ENCODE measurements at places on chromosomes 12 and 14.

- no peak for DNase-seq
Measured at GRCh38 chr12:9699898-9700605, 30.5 kb downstream of the CLEC2D start.

GRCh38 chr12:15842108-15842507 lies 40.1 kb upstream of the STRAP start:
- DNase-seq = no peak

DNA sequence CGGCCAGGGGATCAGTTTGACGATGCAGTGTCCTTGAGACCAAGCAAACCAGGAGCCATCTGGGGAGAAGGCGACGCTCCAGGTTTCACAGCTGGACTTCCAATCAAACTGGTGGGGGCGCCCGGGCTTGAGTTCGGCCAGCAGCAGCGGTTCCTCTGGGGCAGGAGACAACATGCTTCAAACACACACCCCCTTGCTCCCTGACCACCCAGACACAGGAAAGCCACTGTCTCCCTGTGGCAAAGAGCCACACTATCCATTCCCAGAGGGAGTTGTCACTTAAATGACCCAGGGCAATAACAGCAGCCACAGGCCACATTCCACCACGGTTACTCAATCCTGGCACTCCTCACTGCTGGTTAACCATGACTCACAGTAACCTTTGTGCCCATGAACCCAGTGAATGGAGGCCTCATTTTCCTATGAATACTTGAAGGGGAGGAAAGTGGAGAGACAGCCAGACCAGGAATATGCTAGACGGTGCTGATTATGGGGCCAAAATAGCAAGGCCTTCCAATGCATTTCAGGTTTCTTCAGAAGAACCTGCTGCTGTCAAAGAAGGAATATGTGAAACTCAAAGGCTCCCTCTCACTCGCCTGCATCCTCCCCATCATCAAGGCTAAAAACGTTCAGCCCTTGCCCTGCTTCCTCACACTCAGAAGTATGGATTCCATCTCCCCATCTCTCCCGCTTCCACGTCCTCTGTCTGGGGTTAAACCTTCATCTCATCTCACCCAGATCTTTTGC lies 8.5 kb downstream of the WSB2 start:
- no peak for DNase-seq

- DNase-seq = no peak
Measured at GRCh38 chr12:127150956-127151355, 1116.0 kb upstream of the TMEM132C start.

- DNase-seq = no peak
Measured at GRCh38 chr12:87929346-87929745, 99.9 kb downstream of the C12orf50 start.

DNA sequence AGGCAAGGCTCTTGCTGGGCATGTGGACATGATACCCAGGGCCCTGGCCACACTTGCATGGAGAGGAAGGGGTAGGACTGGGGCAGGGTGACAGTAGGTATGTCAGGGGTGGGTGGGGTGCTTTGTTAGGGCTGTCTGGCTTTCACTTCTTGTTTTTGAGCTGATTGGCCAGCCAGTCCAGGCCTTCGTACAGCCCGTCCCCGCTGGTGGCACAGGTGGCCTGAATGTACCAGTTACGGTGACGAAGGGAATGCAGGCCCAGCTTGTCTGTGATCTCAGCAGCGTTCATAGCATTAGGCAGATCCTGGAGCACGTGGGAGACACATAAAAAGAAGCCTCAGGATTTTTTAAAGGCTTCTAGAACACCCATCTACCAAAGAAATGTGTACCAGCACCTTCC lies 13.5 kb upstream of the FKBP11 start:
- DNase-seq = no peak

DNA sequence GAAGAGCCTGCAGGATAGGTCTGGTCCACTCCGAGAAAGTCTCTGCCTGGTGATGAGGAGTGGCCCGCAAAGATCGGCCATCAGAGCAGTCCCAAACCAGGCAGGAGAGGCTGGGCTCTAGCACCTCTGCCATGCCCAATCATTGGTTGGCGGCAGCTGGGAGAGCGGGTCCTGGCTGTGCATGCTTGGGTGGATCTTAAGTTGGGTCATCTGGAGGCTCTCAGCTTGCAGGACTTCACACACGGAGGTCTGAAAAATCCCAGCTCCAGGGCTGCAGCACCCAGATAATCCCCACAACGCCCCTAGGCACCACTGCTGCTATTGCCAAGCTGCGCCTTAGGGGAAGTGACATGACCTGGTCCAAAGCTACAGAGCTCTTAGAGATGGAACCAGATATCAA lies 766.7 kb upstream of the TBX3 start:
- DNase-seq = no peak

DNA sequence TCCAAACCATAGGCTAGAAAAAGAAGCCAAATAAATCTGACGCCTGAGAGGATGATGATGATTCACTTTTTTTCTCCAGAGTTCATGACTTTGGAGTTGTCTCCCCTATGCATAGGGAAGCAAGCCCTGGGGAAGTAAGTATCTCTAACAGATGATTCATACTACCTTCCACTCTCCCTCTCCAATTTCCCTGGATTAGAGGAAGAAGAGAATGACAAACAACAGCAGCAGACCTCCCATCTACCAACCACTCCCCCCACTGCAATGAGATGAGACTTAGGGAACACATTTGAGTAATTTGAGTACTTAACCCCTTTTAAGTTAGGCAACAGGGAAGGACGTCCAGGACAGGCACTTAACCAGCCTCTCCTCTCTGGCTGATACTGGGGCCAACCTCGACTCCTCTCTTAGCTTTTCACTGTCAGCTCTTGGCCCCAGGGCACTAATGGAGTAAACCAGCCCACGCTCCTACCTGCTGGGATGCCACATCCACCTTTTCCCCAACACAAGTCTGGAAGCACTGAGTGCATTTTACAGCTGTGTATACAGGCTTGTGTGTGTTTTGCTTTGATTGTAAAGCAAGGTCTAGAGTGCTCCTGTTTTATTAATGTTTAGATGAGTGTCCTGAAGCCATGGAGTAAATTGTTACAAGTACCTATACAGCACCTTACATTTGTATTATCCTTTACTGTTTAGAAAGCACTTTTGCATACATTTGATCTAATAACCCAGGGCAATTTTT lies 180.7 kb downstream of the PHLDA1 start:
- DNase-seq = no peak

- DNase-seq = no peak
Measured at GRCh38 chr14:76514213-76514998, 138.5 kb downstream of the ESRRB start.

GRCh38 chr12:125412506-125412905 lies 347.3 kb downstream of the AACS start:
- no peak for DNase-seq

DNA sequence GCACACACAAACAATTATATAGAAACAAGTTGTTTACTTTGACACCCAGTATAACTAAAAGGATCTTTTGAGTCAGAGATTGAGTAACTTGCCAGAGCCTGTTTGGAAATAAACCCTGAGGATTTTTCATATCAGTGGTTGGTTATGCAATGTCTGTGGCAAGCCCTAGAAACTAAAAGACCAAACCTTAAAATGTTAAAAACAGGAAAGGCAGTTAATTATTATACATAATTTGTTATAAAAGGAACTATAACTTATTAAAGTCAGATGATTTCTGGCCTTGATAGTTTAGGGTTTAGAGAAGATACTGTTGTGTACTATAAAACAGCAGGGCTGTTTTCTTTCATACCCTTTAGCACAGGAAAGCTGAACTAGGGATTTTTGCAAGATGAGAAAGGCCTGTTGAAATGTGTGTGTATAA lies 44.1 kb downstream of the PSEN1 start:
- DNase-seq = no peak

GRCh38 chr12:113103756-113104450 lies 31.7 kb downstream of the RASAL1 start:
- peak; percentile 69 for DNase-seq

- DNase-seq = peak; percentile 84
Measured at GRCh38 chr14:99605299-99605961, 1.4 kb upstream of the CCDC85C start.

- no peak for DNase-seq
Measured at GRCh38 chr12:102740141-102740955, 176.7 kb downstream of the PAH start.

Data from activated CD4-positive, alpha-beta T cell treated with anti-CD3 and anti-CD28 coated beads, Interleukin-2, amount 10 ng/mL, durations not matched to agents 7 days and 5 days (primary cell).